Cardiac muscle cell (in vitro differentiated cells and primary cell): ENCODE measurements at places on chromosomes 6 and 20.

DNA sequence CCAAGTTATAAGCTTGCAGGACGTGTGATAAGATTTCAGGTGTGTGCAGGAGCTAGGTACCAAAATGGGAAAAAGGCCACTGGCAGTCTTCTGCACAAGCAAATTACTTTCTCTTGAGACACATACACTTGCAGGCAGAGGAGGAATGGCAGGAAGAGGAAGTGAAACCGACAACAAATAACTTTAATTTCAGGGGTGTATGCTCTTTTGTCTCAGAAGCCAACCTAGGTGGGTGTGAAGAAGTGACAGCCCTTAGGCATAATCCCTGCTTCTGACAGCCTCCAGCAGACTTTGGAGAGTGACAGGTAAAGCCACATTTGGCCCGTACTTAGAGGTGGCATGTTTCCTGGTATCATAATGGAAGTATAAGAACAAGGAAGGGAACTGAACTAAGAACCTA is 118.8 kb upstream of the TRAF3IP2 start:
- no peak for DNase-seq

- no peak for DNase-seq
These were observed 59.4 kb downstream of the ADGRF5 start for GRCh38 chr6:46862381-46862780.

DNA sequence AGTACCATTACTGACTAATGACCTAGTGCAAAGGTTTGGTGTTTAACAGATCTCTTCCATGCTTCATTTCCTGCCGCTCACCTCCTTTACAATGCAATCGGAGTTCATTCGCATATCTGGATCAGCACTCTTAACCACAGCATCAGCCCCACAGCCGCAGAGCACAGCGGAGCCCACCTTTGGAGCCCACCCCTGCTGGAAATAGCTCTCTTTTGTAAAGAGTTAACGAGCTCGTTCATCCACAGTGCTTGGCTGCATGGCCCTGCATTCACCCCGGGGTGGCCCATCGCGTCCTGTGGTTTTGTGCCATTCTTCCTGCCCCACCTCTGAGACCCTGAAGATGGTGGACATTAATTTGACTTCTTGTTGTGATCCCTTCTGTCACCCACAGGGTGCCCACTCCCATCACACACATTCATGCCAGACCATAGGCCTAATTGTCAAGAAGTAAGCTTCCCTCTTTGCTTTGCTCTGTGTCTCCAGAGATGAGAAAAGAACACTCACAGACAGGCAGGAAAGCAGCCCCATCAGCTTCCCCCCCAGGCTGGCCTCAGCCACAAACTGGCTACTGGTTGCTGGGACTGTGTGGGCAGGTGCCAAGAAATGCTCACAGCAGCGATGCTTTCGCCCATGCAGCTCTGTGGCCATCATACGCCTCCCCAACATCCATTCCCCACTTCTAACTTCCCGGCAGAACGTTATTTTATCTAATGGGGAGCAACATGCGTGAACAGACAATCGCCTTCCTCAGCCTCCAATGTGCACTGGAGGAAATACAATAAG is 167.0 kb downstream of the LRFN2 start:
- no peak for DNase-seq

GRCh38 chr6:85537055-85537494 is 56.6 kb downstream of the SNX14 start:
- no peak for DNase-seq

DNA sequence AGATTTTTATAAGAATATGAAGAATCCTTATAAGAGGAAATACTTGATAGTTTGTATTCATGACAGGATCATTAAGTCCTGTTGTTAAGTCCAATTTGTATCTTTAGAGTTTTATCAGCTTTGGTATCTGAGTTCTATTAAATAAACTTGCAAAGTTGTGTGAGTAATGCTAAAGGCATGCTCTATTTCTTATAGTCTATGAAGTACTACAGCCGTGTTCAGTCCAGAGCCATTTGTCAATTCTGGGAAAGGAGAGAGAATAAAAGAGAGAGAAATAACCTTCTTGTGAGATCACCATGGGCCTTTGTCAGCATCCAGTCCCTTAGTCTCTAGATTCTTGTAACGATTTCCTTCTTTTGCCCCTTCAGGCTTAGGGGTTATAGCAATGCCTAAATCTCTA is 181.2 kb upstream of the POU3F2 start:
- no peak for DNase-seq

GRCh38 chr20:8244637-8245036 is 112.6 kb downstream of the PLCB1 start:
- DNase-seq = no peak
